MCF 10A (cell line): ENCODE measurements at places on chromosomes 2 and 18. TPM values are rescaled to one million over a fixed set of nuclear protein-coding genes. Genes with fewer than 3 reads are reported as not detected.

KCNG2 gene
- total RNA-seq = not detected in 2 replicates

DNA sequence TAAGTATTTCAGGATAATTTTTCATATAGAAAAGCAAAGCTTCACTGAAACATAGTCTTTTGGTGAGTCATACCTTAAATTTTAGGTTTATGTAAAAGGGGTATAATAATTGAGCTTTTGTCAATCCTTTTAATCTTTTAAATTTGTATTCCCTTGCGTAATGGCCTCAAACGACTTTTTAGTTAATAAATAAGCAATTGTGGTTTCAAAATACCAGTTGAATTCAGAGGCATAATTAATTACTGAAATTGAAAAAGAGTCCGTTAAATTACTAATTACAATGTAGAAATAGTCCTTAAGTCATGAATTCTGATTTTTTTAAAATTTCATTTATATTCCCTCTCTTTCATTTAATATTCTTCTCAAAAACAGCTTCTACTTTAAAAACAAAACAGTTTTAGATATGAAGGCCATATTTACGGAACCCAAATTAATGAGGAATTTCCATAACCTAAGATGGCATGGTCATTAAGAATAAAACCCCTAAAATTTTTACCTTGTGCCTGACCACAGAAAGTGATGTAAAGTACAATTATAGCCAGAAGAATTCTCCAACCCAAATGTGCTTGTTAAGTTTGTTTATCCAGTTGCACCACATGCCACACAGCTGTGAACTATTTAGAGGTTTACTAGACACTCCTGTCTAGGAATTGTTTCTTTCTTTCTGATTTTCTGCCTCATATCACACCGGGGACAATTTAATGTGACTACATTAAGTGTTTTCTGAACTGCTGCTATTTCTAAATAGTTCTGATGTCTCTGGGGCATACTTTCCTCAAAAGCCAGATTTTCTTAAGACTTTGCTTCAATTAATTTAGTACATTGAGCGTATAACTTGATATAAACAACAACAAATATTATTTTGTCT is 60.7 kb upstream of the ITGA4 start:
- H3K36me3 ChIP-seq = no peaks in the 10 kb centered on the region
- DNase-seq = no peak
- no peak overlapping the region for H3K4me3 ChIP-seq
- H3K27me3 ChIP-seq = no peaks in the 10 kb centered on the region

GRCh38 chr18:34493566-34494358 is 216.3 kb upstream of the DTNA start:
- no peak for DNase-seq
- peak overlapping the region; percentile 43 for H3K4me3 ChIP-seq
- peaks cover 38% of the 10 kb centered on the region for H3K27me3 ChIP-seq
- no peaks in the 10 kb centered on the region for H3K36me3 ChIP-seq
- no peak overlapping the region for H3K27ac ChIP-seq
- H3K4me1 ChIP-seq = no peaks in the 10 kb centered on the region

GRCh38 chr2:104371087-104371781 is 482.7 kb upstream of the POU3F3 start:
- H3K4me1 ChIP-seq = no peaks in the 10 kb centered on the region
- DNase-seq = no peak
- H3K36me3 ChIP-seq = no peaks in the 10 kb centered on the region
- no peak overlapping the region for H3K27ac ChIP-seq

GRCh38 chr2:62511636-62512035 is 5.6 kb upstream of the TMEM17 start:
- no peak overlapping the region for H3K27ac ChIP-seq
- H3K27me3 ChIP-seq = no peaks in the 10 kb centered on the region
- DNase-seq = no peak
- peaks cover 6% of the 10 kb centered on the region for H3K4me1 ChIP-seq

- H3K4me1 ChIP-seq = peaks cover 51% of the 10 kb centered on the region
- no peak overlapping the region for H3K4me3 ChIP-seq
- no peak for DNase-seq
Observed at GRCh38 chr2:160328811-160329527, 128.9 kb upstream of the ITGB6 start.

DNA sequence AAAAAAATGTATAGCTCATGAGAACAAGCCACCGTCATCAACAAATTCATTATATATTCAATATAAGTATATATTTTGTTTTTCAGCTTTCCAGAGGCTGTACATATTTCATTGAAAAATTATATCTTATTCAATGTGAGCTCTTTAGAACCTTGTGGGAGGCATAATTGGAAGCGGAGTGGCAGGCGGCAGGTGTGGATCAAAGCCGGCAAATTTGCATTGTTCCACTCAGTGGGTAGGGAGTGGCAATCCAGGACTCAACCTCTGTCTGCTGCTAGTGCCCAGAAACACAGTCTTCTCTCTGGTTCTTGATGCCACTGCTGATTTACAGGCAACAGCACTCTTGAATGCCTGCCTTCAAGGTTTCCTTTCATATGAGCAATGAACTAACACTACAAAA is 46.9 kb downstream of the GCA start:
- H3K27me3 ChIP-seq = peaks cover 76% of the 10 kb centered on the region
- H3K4me1 ChIP-seq = no peaks in the 10 kb centered on the region
- H3K36me3 ChIP-seq = no peaks in the 10 kb centered on the region
- no peak for DNase-seq
- H3K4me3 ChIP-seq = no peak overlapping the region

GRCh38 chr2:143144813-143145455 is 15.7 kb downstream of the ARHGAP15 start:
- H3K36me3 ChIP-seq = no peaks in the 10 kb centered on the region
- no peaks in the 10 kb centered on the region for H3K4me1 ChIP-seq
- H3K27me3 ChIP-seq = no peaks in the 10 kb centered on the region
- DNase-seq = no peak
- H3K4me3 ChIP-seq = no peak overlapping the region
- H3K27ac ChIP-seq = no peak overlapping the region

GRCh38 chr2:154455166-154455565 is 243.3 kb upstream of the KCNJ3 start:
- no peak overlapping the region for H3K4me3 ChIP-seq
- no peaks in the 10 kb centered on the region for H3K36me3 ChIP-seq
- H3K27ac ChIP-seq = no peak overlapping the region
- DNase-seq = no peak
- H3K4me1 ChIP-seq = no peaks in the 10 kb centered on the region

GRCh38 chr2:123652320-123652719 is 372.8 kb upstream of the CNTNAP5 start:
- no peaks in the 10 kb centered on the region for H3K36me3 ChIP-seq
- H3K27me3 ChIP-seq = no peaks in the 10 kb centered on the region
- peaks cover 7% of the 10 kb centered on the region for H3K4me1 ChIP-seq
- no peak overlapping the region for H3K27ac ChIP-seq

DNA sequence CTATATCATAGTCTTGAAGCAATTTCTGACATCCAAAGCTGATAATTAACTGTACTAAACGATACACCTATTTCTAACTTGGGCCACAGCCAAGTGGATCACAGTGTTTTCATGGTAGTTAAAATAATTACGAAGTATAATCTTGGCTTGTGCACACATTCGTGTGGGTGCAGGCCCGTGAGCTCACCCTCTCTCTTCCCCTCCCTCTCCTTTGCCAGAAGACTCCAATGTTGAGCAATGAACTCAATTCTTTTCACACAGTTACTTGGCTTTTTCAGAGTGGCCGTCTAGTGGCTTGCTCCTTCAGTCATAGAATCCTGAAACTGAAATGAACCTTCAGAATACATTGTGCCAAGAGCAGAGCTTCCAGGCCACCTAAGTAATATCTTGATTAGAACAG is 178.7 kb downstream of the NCKAP5 start:
- H3K4me1 ChIP-seq = peaks cover 14% of the 10 kb centered on the region
- DNase-seq = no peak
- peak overlapping the region; percentile 1 for H3K27ac ChIP-seq

DNA sequence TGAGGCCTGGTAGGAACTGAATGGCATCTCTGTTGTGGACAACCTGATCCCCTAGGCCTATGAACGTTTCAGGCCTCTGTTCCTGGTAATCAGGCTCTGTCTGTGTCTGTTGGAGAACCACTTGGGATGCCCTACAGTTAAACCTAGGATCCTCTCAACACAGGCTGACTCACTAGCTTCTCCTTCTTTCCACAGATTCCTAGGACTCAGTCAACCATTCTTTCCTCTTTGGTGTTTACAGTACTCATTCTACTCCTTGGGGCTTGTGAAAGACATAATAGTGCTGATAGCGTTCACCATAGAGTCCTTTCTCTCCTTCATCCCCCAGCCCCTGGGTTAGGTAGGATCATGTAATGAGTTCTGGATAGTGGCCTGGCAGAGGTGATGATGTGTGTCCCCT is 544.3 kb downstream of the METTL4 start:
- H3K36me3 ChIP-seq = no peaks in the 10 kb centered on the region
- no peak overlapping the region for H3K4me3 ChIP-seq
- DNase-seq = no peak

- no peak overlapping the region for H3K27ac ChIP-seq
- H3K4me3 ChIP-seq = no peak overlapping the region
- no peak for DNase-seq
- peaks cover 17% of the 10 kb centered on the region for H3K4me1 ChIP-seq
- no peaks in the 10 kb centered on the region for H3K27me3 ChIP-seq
- H3K36me3 ChIP-seq = no peaks in the 10 kb centered on the region
Observed at GRCh38 chr2:80050246-80050645, 254.3 kb downstream of the LRRTM1 start.

ASB18 gene
- total RNA-seq = not detected in 2 replicates

CSRNP3 gene
- total RNA-seq = 0.05 and 0.33 TPM in 2 replicates

- H3K4me1 ChIP-seq = peaks cover 17% of the 10 kb centered on the region
- DNase-seq = peak; percentile 77
- H3K27ac ChIP-seq = peak overlapping the region; percentile 32
- H3K4me3 ChIP-seq = no peak overlapping the region
- no peaks in the 10 kb centered on the region for H3K27me3 ChIP-seq
Observed at GRCh38 chr2:83686863-83687262, 772.2 kb downstream of the SUCLG1 start.

- DNase-seq = no peak
- H3K36me3 ChIP-seq = peaks cover 6% of the 10 kb centered on the region
- peaks cover 7% of the 10 kb centered on the region for H3K27me3 ChIP-seq
- no peak overlapping the region for H3K4me3 ChIP-seq
Observed at GRCh38 chr2:129812071-129812470, 167.4 kb upstream of the RAB6C start.

CCBE1 gene
- 23.8 and 28.9 TPM in 2 replicates for total RNA-seq

TWIST2 gene
- 30.2 and 31.6 TPM in 2 replicates for total RNA-seq

- no peak for DNase-seq
- no peak overlapping the region for H3K4me3 ChIP-seq
- no peaks in the 10 kb centered on the region for H3K4me1 ChIP-seq
- no peaks in the 10 kb centered on the region for H3K27me3 ChIP-seq
- peaks cover 21% of the 10 kb centered on the region for H3K36me3 ChIP-seq
- no peak overlapping the region for H3K27ac ChIP-seq
Observed at GRCh38 chr2:25572638-25573037, 100.7 kb downstream of the DTNB start.

GRCh38 chr18:998936-999335 is 94.3 kb downstream of the ADCYAP1 start:
- H3K4me1 ChIP-seq = no peaks in the 10 kb centered on the region
- H3K4me3 ChIP-seq = no peak overlapping the region
- H3K27ac ChIP-seq = no peak overlapping the region
- DNase-seq = no peak
- H3K27me3 ChIP-seq = no peaks in the 10 kb centered on the region
- H3K36me3 ChIP-seq = no peaks in the 10 kb centered on the region

ALK gene
- total RNA-seq = 0.07 TPM in 1 of 2 replicates, not detected in the other

VWA3B gene
- not detected in 2 replicates for total RNA-seq

GRCh38 chr2:176845718-176846117 is 366.9 kb upstream of the HNRNPA3 start:
- H3K4me3 ChIP-seq = no peak overlapping the region
- H3K27me3 ChIP-seq = peaks cover 6% of the 10 kb centered on the region
- no peaks in the 10 kb centered on the region for H3K4me1 ChIP-seq
- DNase-seq = no peak

CCDC74A gene
- total RNA-seq = 0.32 and 1.1 TPM in 2 replicates

DNA sequence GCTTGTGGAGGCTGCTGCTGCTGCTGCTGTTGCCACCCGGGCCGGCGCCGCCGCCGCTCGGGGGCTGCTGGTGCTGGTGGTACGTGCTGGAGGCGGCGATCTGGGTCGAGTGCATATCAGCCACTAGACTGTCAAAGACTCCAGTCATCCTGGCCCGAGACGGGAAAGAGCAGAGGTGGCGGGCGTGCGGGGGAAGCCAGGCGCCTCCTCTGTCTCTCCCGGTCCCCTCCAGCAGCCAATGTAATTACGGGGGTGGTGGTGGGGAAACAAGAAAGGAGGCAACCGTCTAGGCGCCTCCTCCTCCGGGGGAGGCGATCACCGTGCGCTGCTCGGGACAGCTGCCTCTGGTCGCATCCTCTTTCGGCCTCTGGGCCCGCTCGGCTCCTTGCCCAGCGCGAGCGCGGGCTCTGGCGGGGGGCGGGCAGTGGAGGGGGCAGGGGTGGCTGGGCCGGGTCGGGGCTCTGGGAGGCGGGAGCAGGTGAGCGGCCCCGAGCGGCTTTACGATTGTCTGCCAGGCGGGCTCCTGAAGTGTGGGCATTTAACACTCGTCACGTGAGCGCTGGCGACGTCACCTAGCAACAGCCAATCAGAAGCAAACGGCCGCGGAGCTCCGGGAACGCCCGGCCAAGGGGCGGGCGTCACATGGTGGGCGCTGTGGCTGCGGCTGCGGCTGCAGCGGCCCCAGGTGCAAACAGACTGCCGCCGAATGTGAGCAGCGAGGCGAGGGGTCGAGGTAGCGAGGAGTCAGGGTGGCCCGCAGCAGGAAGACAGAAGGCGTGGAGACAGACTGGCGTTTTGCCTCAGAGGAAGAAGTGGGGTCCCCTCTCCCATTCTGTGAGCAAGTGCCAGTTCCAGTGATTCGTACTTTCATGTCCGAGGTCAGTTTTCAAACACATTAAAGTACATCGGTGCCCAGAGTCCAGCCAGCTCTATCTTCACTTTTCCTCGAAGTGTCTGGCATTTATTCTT is at the start of gene DLX2:
DLX2 (minus strand) TSS at position 510 of the 969 bp plus-strand sequence; CDS start at position 148, 362 bp downstream.
- H3K4me1 ChIP-seq = peaks cover 13% of the 10 kb centered on the region
- no peaks in the 10 kb centered on the region for H3K36me3 ChIP-seq
- H3K27me3 ChIP-seq = no peaks in the 10 kb centered on the region
- H3K27ac ChIP-seq = peak within 1 kb of the TSS; percentile 88
- peak within 1 kb of the TSS; percentile 92 for H3K4me3 ChIP-seq

ZEB2 gene
- total RNA-seq = 28.2 and 39.9 TPM in 2 replicates

NUP35 gene
- 19.2 and 21.4 TPM in 2 replicates for total RNA-seq
